SHP77 treated with DMSO at 0.1 percent for 48 hours (cell line): ENCODE measurements at places on chromosomes 16 and 17.

DNA sequence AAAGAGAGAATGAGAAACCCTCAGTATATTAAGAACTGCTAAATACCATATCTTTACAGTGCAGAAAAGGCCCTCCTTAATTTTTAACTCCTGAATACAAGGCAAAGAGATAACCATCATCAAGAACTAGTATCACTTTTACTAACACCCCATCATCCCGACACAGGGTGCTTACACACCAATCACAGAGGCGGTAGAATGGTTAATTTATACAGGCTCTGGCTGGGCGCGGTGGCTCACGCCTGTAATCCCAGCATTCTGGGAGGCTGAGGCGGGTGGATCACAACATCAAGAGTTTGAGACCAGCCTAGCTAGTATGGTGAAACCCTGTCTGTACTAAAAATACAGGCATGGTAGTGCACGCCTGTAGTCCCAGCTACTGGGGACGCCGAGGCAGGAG, 4.2 kb downstream of the PSMD12 start:
- DNase-seq, result no peak

DNA sequence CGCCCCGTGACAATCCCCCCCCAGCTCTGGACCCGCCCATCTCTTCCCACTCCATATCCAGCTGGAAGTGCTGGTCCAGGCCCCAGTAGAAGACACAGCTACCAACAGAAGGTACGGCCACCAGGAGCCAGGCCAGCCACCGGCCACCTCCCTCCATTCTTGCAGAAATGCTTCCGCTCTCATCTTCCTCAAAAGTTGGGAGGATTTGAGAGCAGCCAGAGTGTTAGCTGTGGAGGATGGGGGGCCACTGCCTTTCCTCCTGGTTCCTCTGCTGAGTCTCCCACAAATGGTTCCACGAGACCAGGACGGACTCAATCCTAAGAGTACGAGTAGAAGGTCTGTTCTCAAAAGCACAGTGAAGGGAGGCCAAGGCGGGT, 78.3 kb downstream of the GAS7 start:
- DNase-seq, result no peak

DNA sequence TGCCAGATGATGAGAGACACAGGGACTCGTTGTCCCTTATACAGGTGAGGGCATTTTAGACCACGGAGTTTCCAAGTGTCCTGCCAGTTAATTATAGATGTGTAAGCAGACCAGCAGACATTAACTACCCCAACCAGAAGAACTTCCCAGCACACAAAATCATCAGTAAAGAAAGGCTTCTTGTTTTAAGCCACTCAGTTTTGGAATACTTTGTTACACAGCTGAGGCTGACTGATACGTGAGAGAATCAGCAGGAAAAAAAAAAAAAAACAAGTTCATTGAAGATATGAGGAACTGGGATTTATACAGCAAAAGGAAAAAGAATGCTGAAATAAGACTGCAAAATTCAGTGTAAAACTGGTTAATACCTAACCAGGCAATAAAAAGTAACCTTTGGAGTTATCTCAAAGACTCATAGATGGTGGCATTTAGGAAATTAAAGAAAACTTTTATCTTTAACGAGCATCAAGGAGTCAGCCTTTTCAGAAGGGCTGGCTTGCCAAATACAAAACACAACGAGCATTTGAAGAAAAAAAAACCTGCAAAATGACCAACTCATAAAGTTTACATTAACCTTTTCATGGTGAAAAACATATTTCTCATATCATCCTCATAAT, 28.1 kb downstream of the TMEM238L start:
- DNase-seq, result no peak

- DNase-seq, result no peak
Measured at GRCh38 chr17:32269377-32269776, 3.7 kb downstream of the RHBDL3 start.

DNA sequence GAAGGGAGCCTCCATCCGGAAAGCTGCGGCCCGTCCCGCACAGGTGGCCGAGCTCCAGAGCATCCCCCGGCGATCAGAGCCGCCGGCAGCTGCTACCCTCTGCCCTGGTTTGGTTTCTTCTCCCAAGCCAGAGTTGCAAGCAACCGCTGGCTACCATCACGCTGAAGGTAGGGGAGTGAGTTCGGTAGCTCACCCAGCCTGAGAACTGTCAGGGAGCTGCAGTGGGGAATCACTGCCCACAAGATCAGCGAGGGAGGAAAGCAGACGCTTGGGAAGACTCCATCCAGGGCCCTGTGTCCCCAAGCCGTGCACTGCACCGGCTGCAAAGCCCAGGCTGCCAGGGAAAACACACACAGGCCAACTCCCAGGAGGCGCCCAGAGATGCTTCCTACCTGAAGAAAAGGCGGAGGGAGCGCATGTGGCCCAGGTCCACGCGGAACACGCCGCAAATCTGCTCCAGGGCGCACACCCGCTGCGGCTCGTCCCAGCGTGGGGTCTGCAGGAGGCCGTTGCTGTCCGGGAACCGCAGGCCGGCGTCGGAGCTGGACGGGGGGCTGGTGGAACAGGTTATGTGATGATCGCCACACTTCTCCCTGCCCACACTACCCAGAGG, 83.3 kb downstream of the TBC1D16 start:
- DNase-seq, result no peak

- DNase-seq, result no peak
Measured at GRCh38 chr17:19579192-19579761, 45.6 kb downstream of the SLC47A1 start.

DNA sequence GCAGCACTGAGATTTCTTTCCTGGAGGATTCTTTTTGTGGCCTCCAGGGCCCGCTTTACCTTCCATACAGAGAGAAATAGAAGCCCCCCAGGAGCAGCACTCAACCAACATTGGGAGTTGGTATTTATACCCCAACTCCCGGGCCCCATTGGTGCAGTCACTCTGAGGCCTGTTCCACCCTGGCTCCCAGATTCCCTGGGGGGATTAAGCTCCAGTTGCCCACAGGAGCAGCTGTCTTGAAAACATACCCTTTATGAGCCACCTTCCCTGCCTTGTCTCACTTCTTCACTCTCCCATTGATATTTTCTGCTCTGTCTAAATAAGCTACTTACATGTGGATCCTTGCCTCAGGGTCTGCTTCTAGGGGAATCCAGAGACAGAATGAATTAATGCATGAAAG, 167.8 kb downstream of the KATNIP start:
- no peak for DNase-seq

DNA sequence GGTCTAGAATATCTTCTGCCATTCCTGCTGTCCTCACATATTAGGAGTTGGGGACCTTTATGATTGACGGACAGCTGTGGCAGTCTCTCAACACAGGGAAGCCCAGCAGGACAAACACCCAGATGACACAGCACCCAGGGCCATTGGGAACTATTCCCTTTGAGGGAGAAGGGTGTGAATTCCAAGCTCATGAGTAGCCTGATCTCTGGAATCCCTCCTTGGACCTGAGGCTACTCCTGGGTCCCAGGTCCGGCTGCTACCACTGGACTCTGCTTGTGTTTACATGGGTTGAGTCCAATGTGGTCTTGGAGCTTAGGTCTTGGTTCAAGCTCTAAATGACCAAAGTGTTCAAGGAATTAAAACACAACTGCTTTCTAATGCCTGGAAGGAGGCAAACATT, 78.9 kb downstream of the SLC6A2 start:
- no peak for DNase-seq

GRCh38 chr17:29195465-29196081, 15.4 kb upstream of the MYO18A start:
- no peak for DNase-seq

DNA sequence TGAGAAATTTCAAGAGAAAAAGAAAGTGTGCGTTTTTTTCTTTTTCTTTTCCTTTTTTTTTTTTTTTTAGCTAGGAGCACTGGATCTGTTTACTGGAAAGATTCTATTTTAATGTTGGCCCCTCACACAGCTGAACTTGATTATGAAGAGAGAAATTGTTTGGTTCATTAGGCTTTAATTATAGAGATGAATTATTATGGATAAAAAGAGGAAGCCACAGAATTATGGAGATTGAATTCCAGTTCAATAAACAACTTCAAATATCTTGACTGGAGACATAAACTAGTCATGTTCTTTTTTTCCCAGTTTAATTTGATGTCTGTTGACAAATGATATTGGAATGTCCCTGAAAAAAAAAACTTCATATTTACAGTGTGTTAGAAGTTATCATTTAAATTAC, 152.0 kb upstream of the HS3ST3A1 start:
- DNase-seq, result no peak

GRCh38 chr16:50765861-50766260, 24.0 kb downstream of the CYLD start:
- no peak for DNase-seq

- no peak for DNase-seq
Measured at GRCh38 chr16:80723091-80723490, 81.3 kb downstream of the CDYL2 start.

- no peak for DNase-seq
Measured at GRCh38 chr16:86133847-86134375, 234.9 kb downstream of the IRF8 start.

GRCh38 chr17:49247944-49248343, 17.4 kb upstream of the PHOSPHO1 start:
- no peak for DNase-seq

DNA sequence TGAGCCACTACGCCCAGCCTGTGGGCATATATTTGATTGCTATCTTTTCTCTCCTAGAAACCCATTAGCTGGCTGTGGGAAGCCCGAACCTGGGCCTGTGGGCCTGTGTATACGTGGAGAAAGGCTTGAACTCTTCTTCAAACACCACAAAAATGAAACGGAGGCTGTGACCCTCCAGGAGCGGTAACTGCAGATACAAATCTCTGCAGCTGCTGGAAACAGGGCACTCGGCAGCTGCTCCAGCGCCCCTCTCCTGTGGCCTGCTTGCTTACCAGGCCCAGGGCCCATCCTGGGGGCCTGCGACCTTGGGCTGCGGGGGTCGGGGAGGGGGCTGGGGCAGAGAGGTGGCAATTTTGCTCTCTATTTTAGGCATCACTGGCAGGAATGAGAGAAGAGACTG, 28.0 kb upstream of the MTSS2 start:
- no peak for DNase-seq

DNA sequence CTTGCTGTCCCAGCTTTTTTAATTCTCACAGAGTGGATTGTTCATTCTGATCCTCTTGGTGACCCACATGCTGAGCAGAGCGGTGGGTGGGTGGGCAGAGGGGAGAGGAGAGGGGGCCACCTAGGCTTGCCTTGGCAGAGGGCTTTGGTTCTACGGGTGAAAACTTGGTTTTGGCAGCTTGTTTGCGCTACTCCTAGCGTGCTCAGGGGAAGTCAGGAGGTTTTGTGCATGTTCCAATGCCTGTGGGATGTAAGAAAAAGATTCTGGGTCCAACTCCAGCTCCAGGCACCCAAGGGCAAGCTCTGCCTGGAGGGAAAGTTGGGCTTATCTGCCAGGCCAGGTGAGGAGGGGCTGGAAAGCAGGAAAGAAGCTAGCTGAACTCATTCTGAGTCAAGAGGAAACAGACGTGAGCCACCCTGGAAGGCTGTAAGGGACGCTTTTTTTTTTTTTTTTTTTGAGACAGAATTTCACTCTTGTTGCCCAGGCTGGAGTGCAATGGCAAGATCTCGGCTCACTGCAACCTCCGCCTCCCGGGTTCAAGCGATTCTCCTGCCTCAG, 169.1 kb downstream of the WSCD1 start:
- no peak for DNase-seq

DNA sequence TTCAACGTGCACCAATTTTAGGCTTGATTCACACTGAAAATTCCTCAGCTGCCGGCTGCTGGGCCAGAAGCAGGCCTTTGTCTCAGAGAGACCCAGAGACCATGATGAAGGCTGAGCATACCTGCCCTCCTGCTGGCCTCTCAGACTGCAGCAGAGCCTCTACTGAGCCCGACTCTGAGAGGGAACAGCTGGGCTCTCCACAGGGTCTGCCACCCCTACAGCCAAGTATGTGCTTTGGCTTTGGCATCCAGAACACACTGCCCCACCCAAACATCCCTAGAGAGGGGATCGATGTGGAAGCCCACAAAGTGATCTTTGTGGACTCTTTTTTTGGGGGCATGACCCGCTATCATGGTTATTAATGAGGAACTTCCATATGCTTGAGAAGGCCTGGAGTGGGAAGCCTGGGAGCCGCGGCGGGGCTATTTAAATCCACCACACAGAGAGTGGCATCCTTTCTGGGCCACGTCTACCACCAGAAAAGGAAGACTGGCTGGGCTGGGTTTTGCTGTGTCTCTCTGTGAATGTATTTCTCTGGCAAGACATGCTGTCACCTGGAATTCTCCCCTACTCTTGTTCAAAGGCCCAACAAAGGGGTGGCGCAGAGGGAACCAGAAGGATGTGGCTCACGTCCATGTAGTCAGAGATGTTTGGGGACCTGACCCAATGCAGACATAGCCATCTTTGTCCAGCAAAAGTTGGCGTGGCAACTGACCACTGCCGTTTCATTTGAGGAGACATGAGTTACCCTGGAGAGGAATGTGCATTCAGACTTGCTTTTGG, 69.3 kb downstream of the GNAO1 start:
- no peak for DNase-seq

GRCh38 chr16:83354015-83354414, 453.8 kb upstream of the HSBP1 start:
- no peak for DNase-seq
